ENCODE measurements at places on chromosomes 6 and 20. TPM values are rescaled to one million over a fixed set of nuclear protein-coding genes. Genes with fewer than 3 reads are reported as not detected.

The F13A1 gene
- total RNA-seq = not detected

The ZNF391 gene
- total RNA-seq = 0.16 TPM

The FNDC1 gene
- 0.08 TPM for total RNA-seq

The KHDRBS2 gene
- not detected for total RNA-seq

The DEFB110 gene
- not detected for total RNA-seq

The MCCD1 gene
- not detected for total RNA-seq

The FOXA2 gene
- 17.8 TPM for total RNA-seq

The PLA2G7 gene
- total RNA-seq = 0.06 TPM

The PLCB4 gene
- 23.2 TPM for total RNA-seq

The KIFC1 gene
- 43.1 TPM for total RNA-seq

The TP53TG5 gene
- total RNA-seq = not detected

The PRDM1 gene
- 7.7 TPM for total RNA-seq
